Activated CD4-positive, CD25-positive, alpha-beta regulatory T cell treated with anti-CD3 and anti-CD28 coated beads, Interleukin-2, amount 50 U/mL, for 16 hours (primary cell): ENCODE measurements at places on chromosomes 2 and 18.

- no peak for DNase-seq
Measured at GRCh38 chr2:62266433-62267038, 70.6 kb downstream of the B3GNT2 start.

- no peak for DNase-seq
Measured at GRCh38 chr18:58226429-58226828, 182.4 kb downstream of the NEDD4L start.

- no peak for DNase-seq
Measured at GRCh38 chr2:108593547-108594098, 59.4 kb downstream of the LIMS1 start.

DNA sequence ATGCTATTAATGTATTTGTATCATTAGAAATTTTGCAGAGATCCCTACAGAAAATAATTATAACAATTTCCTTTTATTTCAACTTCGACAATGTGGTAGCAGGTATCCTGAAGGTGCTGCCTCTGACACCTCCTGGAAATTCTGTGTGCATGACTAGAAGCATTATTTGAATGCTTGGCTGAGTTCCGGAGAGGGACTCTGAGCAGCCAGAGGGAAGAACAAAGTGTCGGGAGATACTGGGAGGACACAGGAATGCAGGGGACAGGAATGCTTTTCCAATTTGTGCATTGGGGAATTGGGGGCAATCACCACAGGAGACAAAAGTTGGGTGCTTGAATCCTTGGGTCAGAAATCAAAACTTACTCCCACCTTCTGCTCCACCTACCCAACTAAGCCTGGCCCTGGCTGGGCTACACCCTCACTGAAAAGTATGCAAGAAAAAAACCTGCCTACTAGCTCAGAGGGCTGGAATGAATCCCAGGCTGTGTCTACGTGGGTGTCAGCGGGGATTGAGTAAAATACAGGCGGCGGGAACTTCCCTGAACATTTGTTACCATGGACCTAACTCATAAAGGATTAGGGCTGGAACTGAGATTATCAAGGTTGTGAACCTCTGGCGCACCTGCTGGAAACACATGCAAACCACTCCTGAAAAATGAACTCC, 299.3 kb downstream of the SOX11 start:
- DNase-seq: no peak

GRCh38 chr18:24588440-24588839, 128.0 kb downstream of the HRH4 start:
- no peak for DNase-seq

- DNase-seq: no peak
Measured at GRCh38 chr2:158907926-158908456, 60.4 kb upstream of the TANC1 start.

DNA sequence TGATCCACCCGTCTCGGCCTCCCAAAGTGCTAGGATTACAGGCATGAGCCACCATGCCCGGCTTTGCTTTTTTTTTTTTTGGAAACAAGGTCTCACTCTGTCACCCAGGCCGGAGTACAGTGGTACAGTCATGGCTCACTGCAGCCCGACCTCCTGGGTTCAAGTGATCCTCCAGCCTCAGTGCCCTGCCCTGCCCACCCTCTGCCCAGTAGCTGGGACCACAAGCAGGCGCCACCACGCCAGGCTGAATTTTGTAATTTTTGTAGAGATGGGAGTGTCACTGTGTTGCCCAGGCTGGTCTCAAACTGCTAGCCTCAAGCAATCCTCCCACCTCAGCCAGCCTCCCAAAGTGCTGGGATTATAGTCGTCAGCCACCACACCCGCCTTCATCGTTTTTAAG, 11.6 kb upstream of the PSD4 start:
- no peak for DNase-seq

DNA sequence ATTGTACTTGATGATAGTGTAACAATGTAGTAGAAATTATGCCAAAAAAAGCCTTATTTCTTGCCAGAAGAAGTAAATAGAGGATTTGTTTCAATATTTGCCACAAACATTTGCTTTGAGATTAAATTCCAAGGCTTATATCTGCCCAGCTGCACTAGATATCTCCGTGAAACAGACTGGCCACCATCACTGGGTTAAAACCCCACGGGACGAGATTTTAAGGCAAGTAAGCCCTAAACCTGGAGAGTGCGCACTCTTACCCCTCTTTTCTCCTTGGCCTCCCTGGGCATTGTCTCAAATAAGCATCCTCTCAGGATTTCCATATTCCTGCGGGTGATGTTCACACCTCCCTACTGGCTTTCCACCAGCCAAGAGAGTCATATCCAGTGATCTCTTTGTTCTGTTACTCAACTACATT, 334.4 kb downstream of the AGPS start:
- no peak for DNase-seq
